Activated CD4-positive, CD25-positive, alpha-beta regulatory T cell treated with anti-CD3 and anti-CD28 coated beads, Interleukin-2, amount 50 U/mL, for 72 hours (primary cell): ENCODE measurements at places on chromosomes 7 and 10.

DNA sequence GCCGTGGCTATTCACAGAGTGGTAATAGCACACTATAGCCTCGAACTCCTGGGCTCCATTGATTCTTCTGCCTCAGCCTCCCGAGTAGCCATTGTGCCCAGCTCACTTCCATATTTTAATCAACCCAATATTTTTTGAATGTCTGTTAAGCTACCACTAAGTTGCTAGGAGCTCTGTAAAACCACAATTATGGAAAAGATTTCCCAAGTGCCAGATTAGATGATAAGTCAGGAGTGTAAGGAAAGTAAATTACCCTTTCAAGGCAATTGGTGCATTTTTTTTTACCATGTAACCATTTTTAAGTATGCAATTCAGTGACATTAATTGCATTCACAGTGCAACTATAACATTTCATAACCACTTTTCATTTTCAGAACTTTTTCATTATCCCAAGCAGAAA is 87.5 kb upstream of the GATAD1 start:
- DNase-seq: no peak

- DNase-seq: no peak
These were observed 131.9 kb downstream of the LHPP start for GRCh38 chr10:124593431-124593985.

DNA sequence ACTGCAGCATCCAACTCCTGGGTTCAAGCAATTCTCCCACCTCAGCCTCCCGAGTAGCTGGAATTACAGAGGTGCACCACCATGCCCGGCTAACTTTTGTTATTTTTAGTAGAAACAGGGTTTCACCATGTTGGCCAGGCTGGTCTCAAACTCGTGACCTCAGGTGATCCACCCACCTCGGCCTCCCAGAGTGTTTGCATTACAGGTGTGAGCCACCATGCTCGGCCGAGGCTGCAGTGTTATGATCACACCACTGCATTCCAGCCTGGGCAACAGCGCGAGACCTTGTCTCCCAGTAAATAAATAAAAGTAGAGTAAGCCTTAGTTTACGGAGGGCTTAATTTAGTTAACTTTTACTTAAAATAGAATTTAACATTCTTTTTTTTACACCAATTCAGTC is 23.7 kb upstream of the IGF2BP3 start:
- no peak for DNase-seq

- peak; percentile 65 for DNase-seq
These were observed 274.9 kb upstream of the GALNT17 start for GRCh38 chr7:70856901-70857630.

DNA sequence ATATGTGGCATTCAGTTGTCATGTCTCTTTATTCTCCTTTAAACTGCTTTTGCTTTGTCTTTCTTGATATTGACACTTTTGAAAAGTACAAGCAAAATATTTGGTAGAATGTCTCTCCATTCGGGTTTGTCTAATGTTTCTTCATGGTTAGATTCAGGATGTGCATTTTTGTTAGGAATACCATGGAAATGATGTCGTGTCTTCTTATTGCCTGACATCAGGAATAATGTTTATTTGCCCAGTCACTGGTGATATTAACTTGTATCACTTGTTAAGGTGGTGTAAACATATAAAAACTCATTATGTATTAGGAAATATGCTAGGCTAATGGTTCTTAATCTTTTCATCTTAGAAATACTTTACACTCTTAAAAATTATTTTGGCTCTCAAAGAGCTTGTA is 43.4 kb downstream of the CDK1 start:
- DNase-seq: no peak
